ENCODE measurements at places on chromosomes 12 and 14. TPM values are rescaled to one million over a fixed set of nuclear protein-coding genes. Genes with fewer than 3 reads are reported as not detected.

The M6PR gene
- 166 TPM for total RNA-seq

The WNT1 gene
- total RNA-seq: not detected

The PZP gene
- 0.14 TPM for total RNA-seq

GRCh38 chr14:104593241-104593701, 11.3 kb downstream of the TMEM179 start:
- no peaks in the 10 kb centered on the region for H3K36me3 ChIP-seq
- H3K27ac ChIP-seq: no peak overlapping the region
- H3K4me1 ChIP-seq: no peaks in the 10 kb centered on the region
- H3K27me3 ChIP-seq: no peaks in the 10 kb centered on the region
- DNase-seq: no peak

DNA sequence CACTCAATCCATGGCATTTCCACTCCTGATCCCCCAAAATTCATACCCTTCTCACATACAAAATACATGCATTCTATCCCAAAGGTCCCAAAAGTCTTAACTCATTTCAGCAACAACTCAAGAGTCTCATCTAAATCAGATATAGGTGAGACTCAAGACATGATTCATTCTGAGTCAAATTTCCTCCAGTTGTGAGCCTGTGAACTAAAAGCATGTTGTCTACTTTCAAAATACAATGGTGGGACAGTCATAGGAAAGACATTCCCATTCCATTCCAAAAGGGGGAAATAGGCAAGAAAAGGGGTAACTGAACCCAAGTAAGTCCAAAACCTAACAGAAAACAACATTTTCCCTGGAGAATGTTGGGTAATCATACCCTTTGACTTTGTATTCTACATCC, 103.3 kb downstream of the C12orf75 start:
- no peaks in the 10 kb centered on the region for H3K27me3 ChIP-seq
- H3K27ac ChIP-seq: no peak overlapping the region
- no peak for DNase-seq
- no peak overlapping the region for H3K4me3 ChIP-seq
- H3K4me1 ChIP-seq: no peaks in the 10 kb centered on the region

GRCh38 chr14:90900476-90901083, 84.3 kb upstream of the TTC7B start:
- no peak for DNase-seq
- no peak overlapping the region for H3K4me3 ChIP-seq
- no peak overlapping the region for H3K27ac ChIP-seq
- H3K27me3 ChIP-seq: no peaks in the 10 kb centered on the region
- H3K4me1 ChIP-seq: no peaks in the 10 kb centered on the region
- peaks cover 12% of the 10 kb centered on the region for H3K36me3 ChIP-seq

DNA sequence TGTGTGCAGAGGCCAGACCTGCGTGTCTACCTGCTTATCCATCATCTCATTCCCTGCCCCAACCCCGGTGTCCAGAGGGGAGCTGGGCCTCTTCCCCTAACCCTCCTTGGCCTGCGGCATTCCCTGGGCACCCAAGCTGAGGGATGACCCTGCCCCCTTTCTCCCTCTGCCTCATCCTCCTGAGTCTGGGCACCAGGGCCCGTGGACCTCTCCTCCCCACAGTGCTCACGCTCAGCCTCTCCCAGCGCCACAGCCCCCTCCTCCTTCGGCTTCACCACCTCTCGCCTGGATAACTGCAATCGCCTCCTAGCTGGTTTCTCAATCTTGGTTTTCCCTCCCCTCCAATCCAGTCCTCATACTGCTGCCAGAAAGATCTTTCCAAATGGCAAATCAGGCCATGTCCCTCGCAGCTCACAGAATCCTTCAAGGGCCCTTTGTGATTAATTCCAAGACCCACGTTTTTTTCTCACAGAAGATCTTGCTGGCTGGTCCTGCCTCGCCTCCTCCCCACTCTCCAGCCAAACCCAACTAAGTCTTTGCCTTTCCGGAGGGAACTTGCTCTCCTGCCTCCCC, 16.2 kb downstream of the IRF2BPL start:
- peaks cover 13% of the 10 kb centered on the region for H3K4me1 ChIP-seq
- H3K27me3 ChIP-seq: peaks cover 2% of the 10 kb centered on the region
- H3K4me3 ChIP-seq: no peak overlapping the region
- no peak overlapping the region for H3K27ac ChIP-seq
- no peaks in the 10 kb centered on the region for H3K36me3 ChIP-seq
- DNase-seq: no peak

GRCh38 chr12:87660987-87661774, 368.0 kb downstream of the C12orf50 start:
- no peak overlapping the region for H3K4me3 ChIP-seq
- no peak overlapping the region for H3K27ac ChIP-seq
- H3K36me3 ChIP-seq: no peaks in the 10 kb centered on the region
- no peaks in the 10 kb centered on the region for H3K27me3 ChIP-seq
- DNase-seq: no peak
- no peaks in the 10 kb centered on the region for H3K4me1 ChIP-seq

- H3K4me1 ChIP-seq: no peaks in the 10 kb centered on the region
- no peak for DNase-seq
These were observed 164.5 kb downstream of the ANO2 start for GRCh38 chr12:5780536-5780935.

Measured in thymus (tissue), 14 donors.